ENCODE measurements at places on chromosomes 6 and 20. TPM values are rescaled to one million over a fixed set of nuclear protein-coding genes. Genes with fewer than 3 reads are reported as not detected.

The CD24 gene
- total RNA-seq: 307 TPM

The SLC22A16 gene
- total RNA-seq: not detected

The CTCFL gene
- total RNA-seq: not detected

The CABLES2 gene
- 5.5 TPM for total RNA-seq

Data from A549 treated with Mapracorat at 1 μM for 4 hours (cell line).